ENCODE measurements at places on chromosomes 16 and 17.

DNA sequence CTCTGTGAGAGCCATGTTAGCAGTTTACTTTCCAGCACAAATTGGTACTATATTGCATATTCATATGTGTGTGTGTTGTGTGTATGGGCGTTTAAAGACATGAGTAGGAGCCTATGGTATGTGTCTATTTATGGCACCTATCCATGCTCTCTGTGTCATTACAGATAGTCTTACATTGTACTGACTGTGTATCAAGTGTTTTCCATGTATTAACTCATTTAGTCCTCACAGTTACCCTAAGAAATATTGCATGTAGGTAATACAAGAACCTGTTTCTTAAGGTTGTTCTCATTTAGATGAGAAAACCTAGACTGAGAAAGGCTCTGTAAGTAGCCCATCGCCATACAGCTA lies 1.6 kb downstream of the ALG1 start:
- no peak for DNase-seq

- no peak for DNase-seq
Measured at GRCh38 chr17:37292429-37293139, 83.2 kb upstream of the C17orf78 start.

GRCh38 chr16:10168258-10168657 lies 14.0 kb downstream of the GRIN2A start:
- no peak for DNase-seq

- no peak for DNase-seq
Measured at GRCh38 chr16:81318711-81319110, 3.9 kb downstream of the GAN start.

DNA sequence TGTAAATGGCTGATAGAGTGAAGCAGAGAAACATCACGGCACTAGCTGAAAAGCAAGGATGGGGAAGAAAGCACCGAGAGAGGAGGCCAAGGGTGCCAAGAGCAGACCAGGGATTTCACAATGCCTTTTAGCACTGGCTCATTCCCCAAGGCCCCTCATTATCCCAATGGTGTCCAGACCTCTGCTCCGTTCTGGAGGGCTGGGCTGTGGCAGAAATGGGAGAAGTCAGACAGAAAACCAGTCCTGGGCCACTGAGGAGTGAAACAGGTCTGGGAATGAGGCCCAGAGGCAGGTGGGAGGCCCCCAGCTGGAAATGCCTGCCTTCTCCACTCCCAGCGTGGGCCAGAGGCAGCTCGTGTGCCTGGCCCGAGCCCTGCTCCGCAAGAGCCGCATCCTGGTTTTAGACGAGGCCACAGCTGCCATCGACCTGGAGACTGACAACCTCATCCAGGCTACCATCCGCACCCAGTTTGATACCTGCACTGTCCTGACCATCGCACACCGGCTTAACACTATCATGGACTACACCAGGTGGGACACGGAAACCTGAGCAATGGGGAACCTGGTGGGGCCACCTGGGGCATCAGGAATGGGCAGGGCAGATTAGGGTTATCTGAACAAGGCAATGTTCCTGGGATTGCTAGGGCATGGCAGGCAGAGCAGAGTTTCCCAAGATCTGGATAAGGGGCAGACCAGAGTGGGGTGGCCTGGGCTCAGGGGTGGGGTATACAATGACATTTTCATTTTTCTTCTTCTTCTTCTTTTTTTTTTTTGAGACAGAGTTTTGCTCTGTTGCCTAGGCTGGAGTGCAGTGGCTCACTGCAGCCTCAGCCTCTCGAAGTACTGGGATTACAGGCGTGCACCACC lies 20.3 kb downstream of the ANKRD40 start:
- DNase-seq, result no peak

DNA sequence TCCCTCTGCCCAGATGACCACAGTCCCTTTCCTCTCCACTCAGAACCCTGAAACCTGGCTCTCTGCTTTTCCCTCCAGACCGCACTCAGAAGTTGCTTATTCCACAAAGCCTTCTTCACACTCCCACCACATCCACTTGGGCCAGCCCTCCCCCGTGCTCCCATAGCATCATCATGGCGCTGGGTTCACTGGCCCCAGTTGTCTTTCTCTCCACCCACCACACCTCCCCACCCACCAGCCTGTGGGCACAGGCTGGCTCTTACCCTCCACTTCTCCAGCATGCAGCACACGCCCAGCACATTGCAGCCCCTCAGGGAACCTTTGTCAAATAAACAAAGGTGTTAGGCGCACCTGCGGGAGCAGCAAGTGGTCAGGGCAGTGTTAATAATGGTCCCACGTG lies 130.0 kb downstream of the KATNIP start:
- DNase-seq, result no peak

DNA sequence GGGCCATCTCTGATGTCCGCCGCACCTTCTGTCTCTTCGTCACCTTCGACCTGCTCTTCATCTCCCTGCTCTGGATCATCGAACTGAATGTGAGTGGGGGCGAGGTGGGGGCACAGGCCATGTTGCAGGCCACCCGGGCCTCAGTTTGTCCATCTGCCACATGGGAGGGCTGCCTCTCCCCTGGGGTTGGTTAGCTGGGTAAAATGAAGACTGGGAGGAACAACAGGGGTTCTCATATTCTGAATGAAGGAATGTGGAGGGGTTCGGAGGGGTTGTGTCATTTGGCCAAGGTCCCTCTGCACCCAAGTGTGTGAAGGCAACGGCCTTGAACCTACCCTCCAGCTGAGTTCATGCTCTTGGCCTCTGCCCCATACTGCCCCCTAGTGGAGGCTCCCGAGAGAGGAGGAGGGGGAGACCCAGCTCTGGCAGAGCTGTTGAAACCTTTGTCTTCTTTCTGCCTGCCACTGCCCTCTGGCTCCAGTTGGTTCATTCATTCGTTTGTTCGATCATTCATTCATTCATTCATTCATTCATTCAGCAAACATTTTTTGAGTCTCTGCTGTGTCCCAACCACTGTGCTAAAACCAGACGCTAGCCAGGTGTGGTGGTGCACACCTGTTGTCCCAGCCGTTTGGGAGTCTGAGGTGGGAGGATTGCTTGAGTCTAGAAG lies 11.4 kb upstream of the TCAP start:
- peak; percentile 49 for DNase-seq

Measured in stimulated activated CD4-positive, alpha-beta T cell treated with anti-CD3 and anti-CD28 coated beads, TNF-alpha, amount 100 ng/mL, for 1 hour (primary cell).